ENCODE measurements at places on chromosomes 4 and X. TPM values are rescaled to one million over a fixed set of nuclear protein-coding genes. Genes with fewer than 3 reads are reported as not detected.
A peak's percentile ranks its signal among the peaks of the same experiment; 100 is the strongest.

- DNase-seq = no peak
These were observed 182.7 kb upstream of the PCDH7 start for GRCh38 chr4:30537456-30537855.

Gene ARHGAP4
- total RNA-seq = 51.5 TPM

DNA sequence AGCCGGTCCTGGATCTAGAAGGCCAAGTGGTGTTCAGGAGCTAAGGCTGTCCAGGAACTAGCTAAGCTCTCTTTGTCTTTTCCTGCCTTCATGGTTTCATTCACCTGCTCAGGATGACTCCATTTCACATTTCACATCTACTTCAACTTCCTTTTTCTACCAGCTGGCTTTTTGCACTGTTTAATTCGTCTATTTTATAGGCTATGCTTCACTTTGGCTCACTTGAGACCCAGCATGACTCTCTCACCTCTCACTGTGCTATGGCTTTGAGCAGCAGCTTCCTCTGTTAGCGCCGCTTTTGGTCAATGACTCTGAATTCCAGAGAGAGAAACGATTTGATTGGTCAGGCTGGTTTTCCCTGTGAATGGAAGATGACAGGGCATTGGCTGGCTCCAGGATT, 213.5 kb upstream of the CLNK start:
- DNase-seq = no peak

Gene CENPVL2
- not detected for total RNA-seq

Gene MAGEA2B
- total RNA-seq = not detected

- DNase-seq = no peak
These were observed 29.2 kb upstream of the LARP1B start for GRCh38 chr4:128031756-128032384.

- DNase-seq = no peak
These were observed 110.8 kb downstream of the CPZ start for GRCh38 chr4:8703401-8703696.

Gene NAT8L
- total RNA-seq = 7.1 TPM

DNA sequence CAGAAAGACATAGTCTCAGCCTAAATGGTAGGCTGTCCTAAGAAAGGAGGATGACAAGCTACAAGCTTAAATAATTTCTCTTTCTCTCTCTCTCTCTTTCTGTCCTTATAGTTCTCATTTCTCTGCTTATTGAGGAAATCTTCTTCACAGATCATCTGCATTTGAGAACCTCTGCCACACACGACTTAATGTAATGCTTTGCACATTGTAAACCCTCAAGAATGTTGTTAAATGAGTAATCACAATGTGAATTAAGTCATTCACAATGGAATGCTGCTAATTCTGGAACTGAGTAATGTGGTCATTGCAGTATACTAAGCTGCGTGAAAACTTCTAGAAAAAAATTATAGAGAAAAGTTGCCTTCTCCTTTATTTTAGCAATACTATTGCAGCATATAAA, 508.9 kb upstream of the FTHL17 start:
- peak; percentile 13 for DNase-seq

- DNase-seq = no peak
These were observed 698 bp downstream of the AFF1 start for GRCh38 chr4:86935566-86935852.

Gene HGFAC
- not detected for total RNA-seq

Gene CDS1
- total RNA-seq = 0.32 TPM

Gene SPIN4
- 9.8 TPM for total RNA-seq

DNA sequence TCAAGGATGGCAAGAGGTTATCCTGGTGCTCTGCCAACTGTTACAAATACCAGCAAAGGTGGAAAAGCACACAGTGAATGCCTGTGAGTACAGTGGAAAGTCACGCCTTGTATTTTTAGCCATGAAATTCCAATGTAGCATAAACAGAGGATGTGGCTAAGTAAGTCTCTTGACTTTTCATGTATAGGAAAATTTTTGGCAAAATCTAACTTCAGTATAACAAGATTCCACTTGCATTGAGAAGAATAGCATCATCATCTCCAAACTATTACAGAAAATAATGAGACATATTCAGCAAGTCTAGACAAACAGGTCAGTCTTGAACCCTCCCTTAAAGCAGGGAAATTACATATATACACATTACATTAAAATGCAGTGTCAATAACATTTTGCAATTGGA, 7.9 kb downstream of the SLC10A6 start:
- no peak for DNase-seq

GRCh38 chr4:113404841-113405240, 355.4 kb downstream of the ANK2 start:
- DNase-seq = no peak

DNA sequence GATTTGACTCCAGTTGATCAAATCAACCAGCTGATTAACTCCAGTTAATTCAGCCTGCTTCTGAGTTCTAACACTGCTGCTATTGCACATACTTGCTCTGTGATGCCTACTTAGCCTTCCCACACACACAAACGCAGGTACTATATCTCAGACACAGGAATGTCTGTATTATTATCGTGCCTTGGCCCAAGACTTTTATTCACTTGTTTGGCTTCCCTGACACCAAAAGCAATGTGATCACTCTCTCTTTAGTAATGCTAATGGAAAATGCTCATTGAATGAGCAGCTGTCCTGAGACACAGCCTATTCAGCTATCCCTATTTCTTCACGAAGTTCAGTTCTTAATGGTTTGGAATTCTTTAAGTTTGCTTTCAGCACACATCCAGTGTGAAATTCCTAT, 356.4 kb upstream of the CXorf51A start:
- no peak for DNase-seq

GRCh38 chrX:47625365-47625764, 4.4 kb downstream of the CFP start:
- no peak for DNase-seq

GRCh38 chrX:150581093-150581775, 12.8 kb downstream of the MTM1 start:
- no peak for DNase-seq

DNA sequence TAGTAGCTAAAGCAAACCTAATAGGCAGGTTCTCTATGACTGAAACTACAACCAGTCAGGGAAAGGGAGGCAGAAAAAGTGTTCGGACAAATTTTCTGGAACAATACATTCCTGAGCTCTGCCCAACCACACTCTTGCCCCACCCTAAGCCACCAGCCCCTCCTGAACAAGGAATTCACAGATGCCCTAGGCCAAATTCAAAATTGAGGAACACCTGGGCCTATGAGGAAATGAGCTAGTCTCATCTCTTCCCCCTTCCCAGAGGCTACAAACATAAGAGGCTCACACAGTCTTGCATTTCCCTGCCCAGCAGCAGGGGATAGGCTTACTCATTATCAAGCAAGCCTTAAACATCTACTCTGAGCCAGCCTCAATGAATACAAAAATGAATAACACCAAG, 284.7 kb downstream of the ZNF674 start:
- no peak for DNase-seq

GRCh38 chrX:77901506-77901905, 2.2 kb downstream of the COX7B start:
- no peak for DNase-seq

GRCh38 chr4:137664046-137664387, 131.7 kb upstream of the PCDH18 start:
- DNase-seq = no peak

DNA sequence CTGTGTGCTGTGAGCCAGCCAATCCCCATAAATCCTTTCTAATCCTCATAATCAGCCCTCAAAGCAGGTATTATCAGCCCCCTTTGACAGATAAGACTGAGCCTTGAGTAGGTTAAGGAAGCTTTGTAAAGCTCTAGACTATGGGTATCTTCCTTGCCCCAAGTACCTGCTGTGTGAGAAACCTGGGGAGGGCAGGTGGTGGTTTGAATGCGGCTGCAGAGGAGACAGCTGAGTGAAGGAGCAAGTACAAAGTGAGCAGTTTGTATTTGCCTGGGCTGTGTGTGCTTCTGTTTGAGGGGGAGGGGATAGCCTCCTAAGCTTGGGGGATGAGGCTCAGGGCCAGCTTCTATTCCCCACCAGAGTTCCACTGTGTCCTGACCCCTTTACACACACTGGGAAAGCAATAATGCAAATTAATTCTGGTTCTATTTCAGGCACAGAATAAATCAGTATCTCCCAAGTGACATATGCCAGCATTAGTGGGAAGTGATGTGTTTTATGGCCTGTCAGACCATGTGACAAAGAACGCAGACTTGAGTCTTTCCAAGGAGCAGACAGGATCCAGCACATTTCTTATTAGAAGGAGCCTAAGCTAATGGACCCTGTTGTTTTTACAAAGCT, 63.5 kb downstream of the EVC start:
- no peak for DNase-seq

- DNase-seq = no peak
These were observed 10.8 kb downstream of the NR3C2 start for GRCh38 chr4:148431401-148431800.

DNA sequence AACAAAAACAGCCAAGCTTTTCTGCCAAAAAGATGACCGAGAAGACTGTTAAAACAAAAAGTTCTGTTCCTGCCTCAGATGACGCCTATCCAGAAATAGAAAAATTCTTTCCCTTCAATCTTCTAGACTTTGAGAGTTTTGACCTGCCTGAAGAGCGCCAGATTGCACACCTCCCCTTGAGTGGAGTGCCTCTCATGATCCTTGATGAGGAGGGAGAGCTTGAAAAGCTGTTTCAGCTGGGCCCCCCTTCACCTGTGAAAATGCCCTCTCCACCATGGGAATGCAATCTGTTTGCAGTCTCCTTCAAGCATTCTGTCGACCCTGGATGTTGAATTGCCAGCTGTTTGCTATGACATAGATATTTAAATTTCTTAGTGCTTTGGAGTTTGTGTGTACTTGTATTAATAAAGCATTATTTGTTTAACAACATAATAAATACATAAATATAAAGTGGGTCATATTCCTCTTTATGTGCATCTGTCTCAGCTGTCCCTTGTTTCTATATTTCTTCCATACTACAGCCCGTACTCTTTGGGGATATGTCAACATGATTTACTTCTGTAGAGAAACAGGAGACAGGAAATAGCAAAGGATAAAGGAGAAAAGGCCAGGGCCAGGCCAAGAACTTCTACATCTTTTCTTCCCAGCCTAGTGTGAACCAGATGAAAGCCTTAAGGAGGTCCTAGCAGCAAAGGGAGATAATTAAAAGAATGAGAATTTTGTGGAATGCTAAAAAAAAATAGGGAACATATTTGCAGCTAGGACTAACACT, 667 bp downstream of the PTTG2 start:
- DNase-seq = no peak

GRCh38 chrX:95640226-95640625, 1044.4 kb upstream of the DIAPH2 start:
- DNase-seq = no peak

GRCh38 chrX:13381514-13381913, 61.7 kb upstream of the ATXN3L start:
- no peak for DNase-seq

Gene PPP3CA
- 16.5 TPM for total RNA-seq

GRCh38 chrX:51332188-51332942, at the start of gene NUDT10:
Gene NUDT10, plus strand, starts transcription at chrX:51332822. Its CDS starts 144 bp downstream, at chrX:51332966.
- DNase-seq = peak; percentile 1

Gene GPRASP1
- 0.94 TPM for total RNA-seq

GRCh38 chr4:165331359-165331758, 3.9 kb downstream of the MSMO1 start:
- DNase-seq = no peak

- no peak for DNase-seq
These were observed 140.5 kb downstream of the ASB9 start for GRCh38 chrX:15129412-15129811.

Gene HTR2C
- not detected for total RNA-seq

DNA sequence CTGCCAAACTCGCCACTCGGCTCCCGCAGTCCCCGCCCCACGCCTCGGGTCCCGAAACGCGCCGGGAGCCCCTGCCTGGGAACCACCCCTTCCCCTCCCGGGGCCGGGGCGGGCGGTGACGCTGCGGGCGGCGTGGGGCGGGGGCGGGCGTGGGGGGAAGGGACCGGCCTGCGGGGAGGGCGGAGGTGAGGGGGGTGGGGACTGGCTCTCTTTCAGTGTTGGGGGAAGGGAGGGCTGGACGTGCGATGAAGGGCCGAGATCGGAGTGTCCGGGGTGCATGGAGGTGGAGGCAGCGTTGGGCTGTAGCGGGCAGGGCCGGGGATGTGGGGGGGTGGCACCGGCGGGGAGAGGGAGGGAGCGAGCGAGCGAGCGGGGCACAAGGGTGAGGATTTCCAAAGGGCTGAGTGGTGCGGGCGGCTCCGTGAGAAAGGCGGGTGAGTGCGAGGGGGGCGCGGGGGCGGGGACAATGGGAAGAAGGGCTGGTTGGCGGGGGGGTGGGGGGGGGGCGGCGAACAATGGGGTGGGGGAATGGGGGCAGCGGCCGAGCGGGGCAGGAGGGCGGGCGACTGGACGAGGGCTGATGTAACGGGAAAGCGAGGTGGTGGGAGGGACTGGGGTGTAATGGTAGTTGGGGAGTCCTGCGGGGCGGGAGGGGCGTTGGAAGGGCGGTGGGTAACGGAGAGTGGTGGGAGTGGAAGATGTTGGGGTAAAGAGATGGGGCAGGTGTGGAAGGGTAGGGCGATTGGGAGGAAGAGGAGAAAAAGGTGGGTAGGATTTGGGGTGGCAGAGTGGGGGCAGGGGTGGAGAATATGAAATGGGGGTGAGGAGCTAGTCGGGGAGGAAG, 578 bp downstream of the DCUN1D4 start:
- peak; percentile 40 for DNase-seq

DNA sequence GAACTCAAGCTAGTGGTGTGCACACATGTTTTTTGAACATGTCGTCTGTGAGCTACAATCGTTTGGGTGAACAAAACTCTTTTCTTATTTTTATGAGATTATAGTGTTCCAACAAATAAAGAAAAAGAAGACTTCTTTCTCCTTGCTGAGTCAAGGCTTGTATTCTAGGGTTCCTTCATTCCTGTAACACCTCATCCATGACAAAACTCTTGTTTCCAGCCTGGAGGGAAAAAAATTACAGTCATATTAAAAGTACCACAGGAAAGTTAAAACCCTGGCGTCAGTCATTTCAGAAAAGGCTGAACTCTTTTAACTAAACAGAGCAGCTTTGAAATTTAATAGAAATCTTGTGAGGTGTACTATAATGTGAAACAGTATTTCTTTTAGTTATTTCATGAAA, 79.2 kb upstream of the BOD1L1 start:
- DNase-seq = no peak

- no peak for DNase-seq
These were observed 158.4 kb downstream of the RAB28 start for GRCh38 chr4:13325744-13326143.

DNA sequence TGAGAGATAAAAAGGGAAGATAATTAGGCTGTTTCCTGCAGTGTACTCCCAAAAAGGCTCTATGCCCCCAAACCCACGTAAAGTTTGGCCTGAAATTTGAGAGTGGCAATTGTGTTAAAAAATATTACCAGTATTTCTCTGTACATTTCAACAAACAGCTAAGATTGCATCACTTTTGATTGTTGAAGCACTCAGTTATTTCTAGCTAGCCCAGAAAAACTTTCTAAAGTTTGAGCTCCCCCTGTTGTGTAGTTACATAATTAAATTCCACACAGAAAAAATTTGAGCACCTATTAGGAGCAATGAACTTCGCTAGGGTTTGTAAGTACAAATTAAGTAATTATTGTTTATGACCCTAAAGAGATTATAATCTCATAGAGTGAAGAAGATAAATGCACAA, 109.4 kb downstream of the DLG3 start:
- peak; percentile 43 for DNase-seq

- no peak for DNase-seq
These were observed at the start of gene POU3F4 for GRCh38 chrX:83508006-83508405. Gene POU3F4, plus strand, starts transcription at chrX:83508290. Its CDS starts 35 bp downstream, at chrX:83508325.
